ENCODE measurements at places on chromosomes 2 and 18.

DNA sequence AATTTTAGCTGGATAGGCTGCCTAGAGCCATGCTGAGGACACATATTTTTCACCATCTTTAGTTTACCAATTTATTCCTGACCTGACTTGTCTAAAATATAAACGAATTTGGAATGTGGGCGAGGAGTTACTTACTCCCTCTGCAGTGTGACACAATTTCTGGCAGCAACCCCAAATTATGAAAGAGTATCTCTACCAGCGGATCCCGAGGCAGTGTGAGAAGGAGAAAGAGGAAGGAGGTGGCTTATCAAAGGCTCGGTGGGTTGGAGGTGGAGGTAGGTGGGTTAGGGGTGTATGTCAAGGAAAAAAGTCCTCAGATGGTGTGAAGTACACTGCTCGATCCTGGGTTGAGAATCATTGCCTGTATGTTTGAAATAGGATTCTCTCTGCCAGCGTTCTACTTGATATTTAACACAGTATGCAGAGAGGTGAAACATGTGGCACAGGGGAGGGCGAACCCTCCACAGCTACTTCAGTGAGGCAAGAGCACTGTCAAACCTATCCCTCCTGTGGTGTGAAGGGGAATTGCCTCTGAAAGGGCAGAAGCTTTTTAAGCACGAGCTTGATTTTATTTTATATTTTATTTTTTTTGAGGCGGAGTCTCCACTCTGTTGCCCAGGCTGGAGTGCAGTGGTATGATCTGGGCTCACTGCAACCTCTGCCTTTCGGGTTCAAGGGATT, 76.0 kb downstream of the RFTN2 start:
- peak; percentile 10 for DNase-seq

DNA sequence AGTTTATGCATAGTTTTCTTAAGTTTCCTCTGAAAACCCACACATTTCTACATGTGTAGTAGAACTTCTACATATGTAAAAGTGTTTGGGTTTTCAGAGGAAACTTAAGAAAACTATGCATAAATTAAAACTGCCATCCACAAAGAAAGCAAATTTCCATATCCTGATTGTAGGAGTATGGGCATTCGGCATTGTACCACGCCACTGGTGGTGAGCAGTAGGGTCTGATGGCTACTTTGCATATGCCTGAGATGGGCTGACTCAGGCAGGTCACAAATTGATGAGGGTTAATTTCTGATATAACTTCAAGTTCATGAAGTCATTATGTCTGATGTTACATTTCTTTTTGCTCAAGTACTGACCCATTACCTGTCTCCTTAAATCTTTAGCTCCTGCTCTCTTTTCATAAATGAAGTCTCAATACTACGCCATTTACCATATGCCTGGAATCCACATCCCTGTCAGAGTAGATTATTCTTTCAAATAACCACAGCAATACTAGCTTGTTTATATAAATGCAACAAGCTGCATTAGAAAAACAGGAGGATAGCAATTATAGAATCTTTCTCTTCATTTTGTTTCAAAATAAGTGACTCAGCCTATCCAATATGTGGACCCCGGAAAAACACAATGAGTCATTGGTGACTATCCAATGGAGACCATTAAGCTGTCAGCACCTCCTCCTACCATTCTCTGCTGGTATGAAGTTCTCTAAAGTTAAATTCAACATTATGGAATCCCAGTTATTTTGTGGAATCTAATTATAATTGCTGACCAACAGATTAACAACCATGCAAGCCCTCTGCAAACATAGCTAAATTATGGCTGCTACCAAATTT, 355.2 kb upstream of the UBE2E3 start:
- no peak for DNase-seq

DNA sequence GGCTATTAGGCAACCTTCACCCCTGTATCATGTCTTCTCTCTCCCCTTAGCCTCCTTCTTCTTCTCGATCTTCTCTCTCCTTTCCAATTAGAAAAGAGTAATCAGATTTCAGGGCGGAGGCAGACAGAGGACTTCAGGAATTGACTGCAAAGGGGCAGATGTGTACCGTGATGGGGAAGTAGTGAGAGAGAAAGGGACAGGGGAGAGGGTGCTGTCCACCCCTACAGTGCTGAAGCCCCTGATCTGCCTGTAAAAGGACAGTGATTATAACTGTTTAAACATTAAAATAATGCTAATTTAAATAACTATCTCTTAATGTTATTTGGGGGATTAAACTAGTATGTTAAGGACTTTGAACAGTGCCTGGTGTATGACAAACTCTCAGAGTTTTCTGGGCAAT, 178.5 kb downstream of the ACTR3 start:
- DNase-seq: no peak

- DNase-seq: no peak
Measured at GRCh38 chr2:196286821-196287220, 115.4 kb upstream of the STK17B start.

- no peak for DNase-seq
Measured at GRCh38 chr18:62525608-62526007, 2.8 kb downstream of the ZCCHC2 start.

DNA sequence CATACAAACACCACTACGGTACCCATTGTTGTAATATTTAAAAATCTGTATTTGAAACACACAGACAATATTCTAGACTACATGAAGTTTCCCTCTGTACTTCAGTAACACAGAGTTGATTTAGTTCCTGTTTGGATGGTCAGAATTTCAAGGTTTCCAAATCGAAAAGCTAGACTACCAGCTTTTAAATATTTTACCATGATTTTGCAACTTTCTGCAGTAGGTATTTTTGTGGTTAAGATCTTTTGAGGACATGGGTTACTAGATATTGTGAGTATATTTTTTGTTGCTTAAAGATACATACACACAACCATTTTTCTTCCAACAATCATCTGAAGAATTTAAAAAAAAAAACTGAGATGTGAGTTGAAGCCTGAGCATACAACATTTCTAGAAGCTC, 10.9 kb downstream of the SERPINB5 start:
- DNase-seq: no peak

DNA sequence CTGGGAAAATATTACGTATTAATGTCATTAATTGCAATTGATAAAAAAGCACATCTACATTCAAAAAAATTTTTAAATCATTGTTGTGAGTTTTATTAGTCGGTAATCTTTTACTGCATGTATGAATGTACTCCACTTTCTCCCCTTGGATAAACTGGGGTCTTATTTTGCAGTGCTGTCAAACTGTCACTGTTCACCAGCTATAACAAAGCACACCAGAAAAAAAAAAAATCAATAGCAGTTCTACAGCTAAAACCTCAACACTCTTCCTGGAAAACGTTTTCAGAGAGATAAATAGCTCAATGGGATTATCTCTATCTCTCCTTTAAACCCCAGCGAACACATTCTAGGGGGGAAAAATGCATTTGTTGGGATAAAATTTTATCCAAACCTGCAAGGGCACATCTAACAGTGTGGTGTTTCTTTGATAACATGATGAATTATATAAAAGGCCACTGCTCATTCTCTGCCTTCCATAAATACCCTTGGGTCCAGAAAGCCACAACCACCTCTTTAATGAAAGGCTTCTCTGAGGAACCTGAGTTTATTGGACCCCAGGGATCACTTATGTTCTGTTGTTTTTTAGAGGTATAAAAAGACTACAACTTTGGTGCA, 219.9 kb downstream of the CDH20 start:
- DNase-seq: no peak

DNA sequence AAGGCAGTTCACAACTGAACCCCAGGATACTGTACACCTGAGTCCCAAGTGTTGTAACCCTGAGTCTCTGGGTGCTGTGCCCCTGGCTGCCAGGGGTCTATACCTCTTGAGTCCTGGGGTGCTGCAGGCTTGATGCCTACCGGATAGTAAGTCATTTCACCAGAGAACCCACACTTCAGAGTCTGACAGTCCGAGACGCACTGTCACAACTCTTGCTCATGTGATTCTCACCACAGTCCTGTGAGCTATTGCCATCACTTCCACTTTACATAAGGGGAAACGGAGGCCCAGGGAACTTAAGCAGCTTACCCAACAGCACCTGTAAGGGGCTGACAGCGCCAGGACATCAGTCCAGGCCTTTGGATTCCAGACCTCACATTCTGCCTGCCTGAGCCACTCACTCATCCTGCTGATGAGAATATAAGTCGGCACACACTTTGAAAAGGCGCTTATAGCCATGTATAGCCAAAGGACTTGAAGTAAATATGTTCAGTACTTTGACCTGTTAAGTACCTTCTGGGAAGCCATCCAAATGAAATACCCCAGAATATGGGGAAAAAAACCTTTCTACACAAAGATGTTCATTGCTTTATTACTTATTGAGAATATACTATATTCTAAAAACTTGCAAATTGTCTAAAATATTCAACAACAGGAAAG, 180.7 kb upstream of the ID2 start:
- DNase-seq: no peak

DNA sequence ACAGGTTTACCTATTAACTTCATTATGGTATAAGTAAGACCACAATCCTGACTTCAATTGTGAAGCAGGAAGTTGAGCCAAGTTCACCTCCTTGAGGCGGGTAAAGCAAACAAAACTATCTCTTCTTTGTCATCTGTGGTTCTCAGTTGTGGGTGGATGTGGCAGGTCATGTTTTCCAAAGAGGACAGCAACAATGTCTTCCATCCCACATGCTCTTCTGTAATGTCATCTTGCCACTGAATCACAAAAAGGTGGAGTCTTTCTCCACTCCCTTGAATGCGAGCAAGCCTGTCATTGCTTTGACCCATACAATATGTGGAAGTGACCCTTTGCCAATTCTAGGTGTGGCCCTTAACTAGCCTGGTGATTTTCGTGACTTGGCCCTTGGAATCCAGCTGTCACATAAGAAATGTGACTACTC, 98.7 kb downstream of the GRB14 start:
- no peak for DNase-seq

GRCh38 chr18:78673516-78674321, 305.9 kb upstream of the SALL3 start:
- DNase-seq: no peak

- DNase-seq: no peak
Measured at GRCh38 chr2:161416708-161417437, 776 bp downstream of the TBR1 start.

GRCh38 chr2:158795195-158795924, at the start of gene DAPL1:
Gene DAPL1 (plus strand): TSS chr2:158795317. CDS start chr2:158795373, 56 bp downstream.
- DNase-seq: peak; percentile 55

DNA sequence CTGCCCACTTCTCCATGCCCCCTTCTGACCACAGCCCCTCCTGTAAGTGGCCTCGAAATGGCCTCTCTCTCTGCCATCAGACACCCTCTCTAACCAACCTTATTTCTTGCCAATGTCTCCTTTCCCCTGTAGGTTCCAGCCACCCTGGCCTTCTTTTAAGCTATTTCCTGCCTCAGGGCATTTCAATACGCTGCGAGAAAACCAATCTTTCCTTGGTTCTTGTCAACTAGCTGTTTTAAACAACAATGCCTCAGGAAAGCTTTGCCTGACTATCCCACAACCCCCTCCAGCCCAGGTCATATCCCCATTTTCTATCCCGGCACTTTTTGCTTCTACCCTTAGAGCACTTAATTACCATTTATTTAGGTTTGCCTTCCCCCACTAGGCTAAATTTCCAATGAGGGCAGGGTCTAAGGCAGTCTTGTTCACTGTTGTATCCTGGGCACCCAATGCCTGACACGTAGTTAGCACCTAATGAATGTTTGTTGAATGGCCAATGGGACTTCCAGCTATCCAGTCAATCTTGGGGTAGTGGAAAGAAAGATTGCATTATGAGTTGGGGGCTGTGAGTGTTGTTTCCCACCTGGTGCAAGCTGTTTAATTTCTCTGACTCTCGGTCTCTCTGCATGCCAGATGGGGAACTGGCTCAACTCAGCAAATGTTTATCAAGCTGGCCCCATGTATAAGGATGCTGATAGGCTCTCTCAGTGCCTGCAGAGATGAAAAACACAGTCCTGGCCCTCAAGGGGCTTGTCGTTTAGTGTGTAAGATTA, 291.2 kb downstream of the SRBD1 start:
- no peak for DNase-seq

DNA sequence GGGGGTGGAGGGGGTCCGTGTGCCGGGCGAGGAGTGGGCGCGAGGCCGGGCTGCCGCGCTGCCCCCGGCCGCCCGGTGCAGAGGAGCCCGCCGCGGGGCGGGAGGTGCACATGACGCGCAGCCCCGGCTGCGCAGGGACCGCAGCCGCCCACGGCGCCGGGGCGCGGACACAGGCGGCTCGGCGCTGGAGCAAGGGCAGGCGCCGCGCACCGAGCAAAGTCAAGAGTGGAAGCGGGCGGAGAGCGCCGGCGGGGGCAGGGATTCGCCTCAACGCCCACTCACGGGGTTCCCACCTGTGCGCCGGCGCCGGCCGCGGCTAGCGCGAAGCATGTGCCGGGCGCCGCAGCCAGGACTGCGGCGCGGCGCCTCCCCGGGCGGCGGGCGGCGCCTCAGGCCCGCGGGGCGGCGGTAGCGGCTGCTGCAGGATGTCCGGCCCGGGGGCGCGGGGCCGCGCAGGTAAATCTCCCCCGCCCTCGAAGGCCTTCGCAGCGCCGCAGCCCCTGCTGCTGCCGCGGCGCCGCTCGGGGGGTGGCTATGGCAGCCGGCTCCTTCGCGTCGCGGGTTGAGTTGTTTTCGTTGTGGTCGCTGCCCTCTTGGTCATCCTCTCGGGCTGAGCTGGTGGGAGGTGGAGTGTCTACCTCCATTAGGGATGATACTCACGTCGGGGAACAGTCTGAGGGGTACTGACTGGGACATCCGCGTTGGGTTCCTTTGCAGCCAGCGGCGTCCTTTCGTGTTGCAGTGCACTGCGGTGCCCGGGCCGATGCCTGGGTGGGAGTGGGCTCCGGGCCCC, 216.3 kb upstream of the DTNA start:
- no peak for DNase-seq

GRCh38 chr18:57561728-57562423, 24.6 kb downstream of the FECH start:
- peak; percentile 43 for DNase-seq

DNA sequence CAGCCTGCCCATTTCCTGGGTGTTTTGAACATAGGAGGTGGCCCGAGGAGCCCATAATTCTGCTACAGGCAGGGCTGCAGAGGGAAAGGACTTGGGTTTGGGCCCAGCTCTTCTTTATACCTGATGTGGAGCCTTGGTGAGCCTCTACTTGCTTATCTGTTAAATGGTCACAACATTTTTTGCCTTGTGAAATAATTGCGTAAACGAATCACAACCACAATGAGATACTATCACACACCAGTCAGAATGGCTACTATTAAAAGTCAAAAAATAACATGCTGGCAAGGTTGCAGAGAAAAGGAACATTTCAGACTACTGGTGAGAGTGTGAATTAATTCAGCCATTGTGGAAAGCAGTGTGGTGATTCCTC, 4.1 kb upstream of the FABP1 start:
- DNase-seq: no peak

DNA sequence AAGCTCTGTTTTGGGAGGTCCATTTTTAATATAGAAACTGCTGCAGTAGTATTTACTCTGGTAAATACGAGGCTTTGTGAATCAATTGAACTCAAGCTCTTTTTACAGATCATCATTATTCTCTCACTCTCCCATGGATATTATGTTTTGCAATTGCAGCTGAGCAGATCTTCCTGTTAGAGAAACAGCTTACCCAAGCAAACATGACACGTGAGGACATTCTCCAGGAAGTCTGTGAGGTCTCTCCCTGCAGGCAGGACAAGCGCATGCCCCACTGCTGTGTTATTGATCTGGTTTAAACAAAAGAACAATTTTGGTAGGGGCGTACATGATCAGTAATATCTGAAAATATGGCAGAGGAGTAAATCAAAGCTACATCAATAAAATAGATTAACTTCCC, 72.1 kb downstream of the COL6A3 start:
- no peak for DNase-seq
